ENCODE measurements at places on chromosomes 4 and X. TPM values are rescaled to one million over a fixed set of nuclear protein-coding genes. Genes with fewer than 3 reads are reported as not detected.
A peak's percentile ranks its signal among the peaks of the same experiment; 100 is the strongest.

CT45A2 gene
- total RNA-seq: not detected

DNA sequence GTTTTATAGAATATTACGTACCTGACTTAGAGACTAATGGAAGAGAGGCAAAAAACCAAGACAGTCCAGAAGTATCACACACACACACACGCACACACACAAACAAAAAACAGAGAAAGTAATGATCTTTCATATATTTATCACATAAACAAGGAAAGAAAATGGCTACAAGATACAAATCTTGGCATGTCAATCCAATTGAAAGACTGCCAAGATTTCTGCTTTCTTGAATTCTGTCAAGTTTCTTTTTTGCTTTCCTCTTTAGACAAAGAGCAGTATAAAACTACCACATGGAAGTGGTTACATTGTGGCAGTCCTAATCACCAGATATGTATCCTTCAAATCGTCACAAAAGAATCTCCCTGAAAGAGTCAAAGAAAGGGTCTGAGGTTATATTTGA, 2097.4 kb upstream of the AGA start:
- DNase-seq: no peak

GRCh38 chr4:17763416-17763815, 18.0 kb downstream of the FAM184B start:
- DNase-seq: no peak

DNA sequence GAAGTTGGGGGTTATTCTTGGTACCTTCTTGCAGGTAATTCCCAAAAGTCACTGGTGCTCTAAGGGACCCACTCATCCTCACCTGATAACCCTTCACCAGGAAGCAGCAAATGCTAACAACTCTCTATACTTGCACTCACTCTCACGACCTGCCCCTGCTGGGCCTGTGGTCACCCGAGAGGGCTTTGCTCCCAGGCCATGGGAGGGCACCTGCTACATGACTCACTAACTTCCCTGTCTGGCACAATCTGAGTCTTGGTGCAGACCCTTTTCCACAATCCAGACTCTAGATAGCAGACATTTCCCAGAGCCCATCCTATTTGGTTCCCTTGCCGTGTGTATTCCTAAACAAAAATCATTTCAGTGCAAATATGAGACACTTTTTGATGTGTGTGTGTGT, 403.8 kb upstream of the FAT1 start:
- no peak for DNase-seq

DNA sequence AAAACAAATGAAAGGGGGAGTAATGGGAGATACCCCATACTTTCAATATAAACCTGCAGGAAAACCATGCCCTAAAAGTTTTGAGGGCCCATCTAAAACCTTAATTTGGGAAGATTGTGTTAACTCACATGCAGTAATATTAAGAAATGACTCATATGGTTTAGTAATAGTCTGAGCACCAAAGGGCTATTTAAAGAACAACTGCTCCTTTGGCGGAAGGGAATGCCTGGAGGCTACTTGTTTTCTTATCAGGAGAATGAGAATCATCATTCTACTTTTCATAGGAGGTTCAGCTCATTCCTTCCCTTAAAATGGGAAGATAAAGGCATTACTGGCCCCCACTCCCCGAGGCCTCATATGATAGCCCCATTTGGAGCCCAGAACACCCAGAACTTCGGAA, 47.6 kb downstream of the SPIN3 start:
- DNase-seq: no peak

DNA sequence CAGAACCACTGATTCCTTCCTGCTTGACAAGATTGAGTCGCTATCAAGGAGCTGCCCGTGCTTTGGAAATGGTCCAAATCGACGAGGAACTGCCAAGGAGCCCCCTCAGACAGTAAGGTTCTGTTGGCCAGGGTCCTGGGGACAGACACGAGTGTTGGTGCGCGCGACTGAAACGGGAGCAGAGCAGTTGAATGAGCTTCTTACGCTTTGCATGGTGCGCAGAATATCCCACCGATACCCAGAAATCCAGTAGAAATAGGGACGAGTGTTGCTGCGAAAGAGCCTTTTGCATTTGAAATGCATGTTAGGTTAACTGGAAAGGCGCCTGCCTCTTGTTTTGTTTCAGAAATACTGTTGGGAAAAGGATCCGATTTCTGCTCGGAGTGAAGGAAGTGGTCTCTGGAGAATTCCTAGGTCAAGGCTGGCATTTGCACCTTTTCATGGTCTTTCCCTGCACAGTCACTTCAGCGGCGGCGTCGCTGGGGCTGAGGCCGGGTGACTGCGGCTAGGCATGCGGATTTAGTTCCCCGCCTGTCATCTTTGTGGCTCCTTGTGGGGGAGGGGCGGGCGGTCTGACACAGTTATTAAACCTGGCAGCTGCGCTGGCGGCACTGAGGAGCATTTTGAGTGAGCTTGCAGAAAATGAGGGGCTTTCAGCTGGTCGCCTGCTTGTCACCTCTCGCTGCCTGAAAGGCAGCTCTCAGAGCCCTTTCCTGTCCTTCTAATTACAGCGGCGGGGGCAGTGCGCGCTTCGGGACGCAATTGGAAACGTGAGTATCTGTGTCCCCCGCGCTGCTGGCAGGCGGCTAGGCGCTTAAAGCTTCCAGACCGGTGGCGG, 51.5 kb upstream of the TRIM2 start:
- DNase-seq: peak; percentile 64

- no peak for DNase-seq
Observed at GRCh38 chrX:150767045-150767395, 73.8 kb downstream of the MTMR1 start.

- no peak for DNase-seq
Observed at GRCh38 chr4:17367201-17367600, 144.7 kb downstream of the QDPR start.

DNA sequence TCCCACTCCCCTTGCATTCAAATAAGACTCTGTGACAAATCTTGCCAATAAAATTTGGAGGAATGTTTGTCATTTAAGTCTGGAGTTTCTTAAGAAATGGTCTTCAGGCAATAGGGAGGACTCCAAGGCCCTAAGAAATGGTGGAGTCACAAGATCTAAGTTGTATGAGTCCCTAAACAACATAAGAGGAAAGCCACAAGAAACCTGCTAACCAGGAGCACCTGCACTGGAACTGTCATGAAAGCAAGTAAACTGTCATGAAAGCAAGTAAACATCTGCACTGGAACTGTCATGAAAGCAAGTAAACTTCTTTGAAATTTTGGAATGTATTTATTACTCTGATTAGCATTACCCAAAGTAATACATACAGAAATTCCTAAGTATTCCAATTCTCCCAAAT, 3.5 kb downstream of the CNOT6L start:
- DNase-seq: no peak

MAGEA9B gene
- total RNA-seq: not detected

GRCh38 chr4:47974566-47974965, 41.9 kb downstream of the CNGA1 start:
- no peak for DNase-seq

DNA sequence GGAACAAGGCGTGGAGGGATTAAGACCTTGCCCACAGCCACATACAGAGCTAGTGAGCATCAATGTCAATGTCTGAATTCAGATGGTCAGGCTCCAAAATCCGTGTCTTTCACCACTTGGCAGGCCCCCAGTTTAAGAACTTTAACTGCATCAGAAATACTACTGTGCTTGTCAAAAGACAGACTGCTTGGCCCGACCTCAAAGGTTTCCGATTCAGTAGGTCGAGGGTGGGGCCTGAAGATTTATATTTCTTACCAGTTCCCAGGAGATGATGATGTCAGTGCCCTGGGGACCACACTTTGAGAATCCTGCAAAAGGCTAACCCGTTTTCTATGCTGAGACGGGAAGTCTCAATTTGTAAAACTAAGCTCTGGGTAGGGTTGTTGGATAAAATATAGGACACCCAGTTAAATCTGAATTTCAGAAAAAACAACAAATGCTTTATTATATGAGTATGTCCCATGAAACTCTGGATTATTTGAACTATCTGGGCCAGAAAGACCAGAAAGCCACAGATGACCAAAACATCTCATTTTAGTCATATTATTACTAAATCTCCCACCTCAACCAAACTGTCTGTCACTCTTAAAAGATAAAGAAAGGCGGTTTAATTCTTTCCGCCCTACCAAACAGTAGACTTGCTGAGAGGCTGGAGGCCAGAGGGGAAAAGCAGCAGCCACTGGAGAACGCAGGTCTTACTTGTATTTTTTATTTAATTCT, 42.7 kb downstream of the GATB start:
- DNase-seq: no peak

GPRASP2 gene
- total RNA-seq: 70.0 TPM

PNMA5 gene
- total RNA-seq: 3.0 TPM

DNA sequence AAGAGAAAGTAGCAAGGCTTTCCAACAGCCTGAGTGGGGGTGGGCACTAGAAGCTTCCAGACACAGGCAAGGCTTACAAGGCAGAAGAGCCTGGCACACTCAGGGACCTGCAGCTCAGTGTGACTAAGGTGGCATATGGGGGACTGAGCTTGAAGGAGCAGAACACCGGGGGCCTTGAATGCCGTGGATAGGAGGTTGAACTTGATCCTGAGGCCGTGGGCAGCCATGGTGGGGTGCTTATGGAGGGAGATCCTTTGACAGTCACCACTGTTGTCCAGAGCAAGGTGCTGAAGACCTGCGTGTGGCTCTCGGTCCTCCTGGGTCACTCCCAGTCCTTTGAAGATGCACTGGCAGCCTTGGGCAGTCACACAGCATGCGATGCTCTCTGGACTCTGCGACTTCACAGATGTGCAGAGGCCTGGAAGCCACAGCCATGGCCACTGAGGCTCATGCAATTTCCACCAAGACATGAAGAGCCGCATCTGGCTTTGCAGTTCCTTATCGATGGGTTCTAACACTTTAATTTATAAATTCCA, 18.3 kb downstream of the C4orf50 start:
- DNase-seq: no peak

SHROOM2 gene
- total RNA-seq: 12.3 TPM

- no peak for DNase-seq
Observed at GRCh38 chrX:78333521-78333920, 6.1 kb upstream of the CYSLTR1 start.

SAT1 gene
- total RNA-seq: 58.3 TPM

DNA sequence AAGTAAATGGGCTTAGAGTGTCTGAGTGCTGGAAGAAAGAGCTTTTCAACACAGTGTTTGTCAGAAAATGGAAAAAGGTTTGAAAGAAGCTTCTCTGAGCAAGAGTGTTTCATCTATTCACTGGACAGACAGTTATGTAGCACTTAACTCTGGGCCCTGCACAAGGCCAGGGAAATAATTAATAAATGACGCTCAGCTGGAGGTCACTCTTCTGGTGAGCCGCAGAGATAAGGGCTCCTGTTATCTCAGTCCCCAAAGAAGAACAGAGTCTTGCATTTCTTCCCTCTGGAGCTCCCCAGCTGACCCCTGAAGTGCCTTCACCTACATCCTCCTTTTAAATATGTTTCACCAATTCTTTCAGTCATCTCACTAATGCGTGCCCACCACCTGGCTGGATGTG, 90.4 kb downstream of the SLC16A2 start:
- no peak for DNase-seq

GRCh38 chr4:98343626-98344025, 82.4 kb downstream of the RAP1GDS1 start:
- DNase-seq: no peak

DNASE1L1 gene
- 4.4 TPM for total RNA-seq

GPR173 gene
- total RNA-seq: 27.0 TPM

DNA sequence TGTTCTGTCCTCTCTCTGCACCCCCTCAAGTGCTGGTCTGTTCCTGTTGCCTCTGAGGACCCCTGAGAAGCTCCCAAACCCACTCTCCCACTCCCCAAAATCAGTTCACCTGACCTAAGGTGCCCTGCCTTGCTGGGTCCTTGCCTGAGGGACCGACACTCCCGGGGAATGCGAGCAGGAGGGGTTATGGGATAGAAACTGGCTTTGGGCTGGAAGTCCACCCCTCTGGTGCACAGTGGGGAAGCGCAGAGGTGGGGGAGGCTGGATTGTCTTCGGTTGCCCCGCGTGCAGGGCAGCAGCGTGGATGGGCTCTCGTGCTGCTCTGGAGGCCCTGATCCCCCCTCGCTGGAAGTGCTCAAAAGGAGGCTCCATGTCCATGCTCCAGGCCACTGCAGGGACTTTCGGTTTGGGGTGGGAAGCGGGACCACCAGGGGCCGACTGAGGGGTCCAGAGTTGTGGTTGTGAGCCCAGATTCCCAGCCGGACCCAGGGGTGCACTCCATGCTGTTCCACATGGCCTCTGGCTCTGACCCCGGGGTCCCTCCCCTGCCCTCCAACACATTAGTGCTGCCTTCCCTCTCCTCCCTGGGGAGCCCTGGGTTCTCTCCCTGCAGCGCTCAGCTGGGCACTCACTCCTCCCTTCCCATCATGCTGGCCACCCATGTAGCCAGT, 7.6 kb downstream of the SORCS2 start:
- DNase-seq: no peak

TLR8 gene
- total RNA-seq: 0.47 TPM

DNA sequence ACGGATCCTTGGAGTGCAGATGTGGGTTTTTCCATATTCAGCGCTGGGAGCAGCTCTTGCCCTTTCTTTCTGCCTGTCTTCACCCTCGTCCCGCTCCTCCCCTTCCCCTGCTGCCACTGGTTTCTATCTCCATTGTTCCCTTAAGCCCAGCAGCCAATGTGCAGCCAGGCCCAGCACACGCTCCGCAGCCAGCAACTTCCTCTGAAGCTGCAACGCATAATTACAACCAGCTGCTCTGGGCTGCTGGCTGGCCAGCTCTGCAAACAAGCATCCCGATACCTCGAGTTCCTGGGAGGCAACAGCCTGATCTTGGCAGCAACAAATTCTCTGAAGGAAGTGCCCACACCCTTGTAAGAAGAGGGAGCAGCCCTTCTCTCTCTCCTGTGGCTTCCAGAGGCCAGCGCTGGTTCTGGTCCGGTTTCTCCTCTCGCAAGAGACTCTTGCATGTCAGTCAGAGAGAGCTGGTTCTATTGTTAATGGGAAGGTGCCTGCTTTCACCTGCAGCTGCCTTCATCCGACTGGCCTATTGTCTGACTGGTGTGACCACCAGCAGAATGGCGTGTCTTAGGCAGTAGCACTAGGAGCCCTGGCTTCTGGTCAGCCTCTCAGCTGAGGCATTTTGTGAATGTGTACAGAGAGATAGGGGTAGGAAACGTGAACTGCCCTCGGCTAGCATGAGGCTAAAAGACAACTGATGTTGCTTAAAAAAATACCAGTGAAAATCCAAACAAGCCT, 83.8 kb upstream of the MAML3 start:
- peak; percentile 56 for DNase-seq

- no peak for DNase-seq
Observed at GRCh38 chr4:76301068-76301774, 5.3 kb upstream of the STBD1 start.

All from occipital lobe (tissue), 3 donors.